ENCODE measurements at places on chromosomes 1 and 21. TPM values are rescaled to one million over a fixed set of nuclear protein-coding genes. Genes with fewer than 3 reads are reported as not detected.

- no peak for DNase-seq
Measured at GRCh38 chr1:38997901-38998190, 6.8 kb downstream of the AKIRIN1 start.

- DNase-seq: no peak
Measured at GRCh38 chr1:190154744-190155143, 322.9 kb downstream of the BRINP3 start.

DNA sequence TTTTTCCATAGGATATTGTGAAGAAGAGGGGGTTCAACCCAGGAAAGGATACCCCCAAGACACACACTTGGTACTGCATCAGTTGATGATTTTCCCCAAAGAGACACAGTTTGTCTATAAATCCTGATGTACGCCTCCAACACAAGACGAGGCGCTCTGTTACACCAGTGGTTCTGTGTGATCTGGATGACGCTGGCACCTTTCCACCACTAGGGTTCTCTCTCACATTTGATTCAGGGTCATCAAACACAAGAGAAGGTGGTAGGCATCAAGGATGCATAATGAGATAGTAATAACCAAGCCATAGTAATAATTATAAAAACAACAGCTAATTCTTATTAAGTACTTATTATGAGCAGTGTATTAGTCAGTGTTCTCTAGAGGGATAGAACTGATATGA, 508.8 kb upstream of the ZP4 start:
- DNase-seq: no peak

GRCh38 chr1:241834733-241835377, 13.1 kb upstream of the EXO1 start:
- no peak for DNase-seq

- DNase-seq: no peak
Measured at GRCh38 chr1:145784409-145784808, 39.5 kb downstream of the RNF115 start.

DNA sequence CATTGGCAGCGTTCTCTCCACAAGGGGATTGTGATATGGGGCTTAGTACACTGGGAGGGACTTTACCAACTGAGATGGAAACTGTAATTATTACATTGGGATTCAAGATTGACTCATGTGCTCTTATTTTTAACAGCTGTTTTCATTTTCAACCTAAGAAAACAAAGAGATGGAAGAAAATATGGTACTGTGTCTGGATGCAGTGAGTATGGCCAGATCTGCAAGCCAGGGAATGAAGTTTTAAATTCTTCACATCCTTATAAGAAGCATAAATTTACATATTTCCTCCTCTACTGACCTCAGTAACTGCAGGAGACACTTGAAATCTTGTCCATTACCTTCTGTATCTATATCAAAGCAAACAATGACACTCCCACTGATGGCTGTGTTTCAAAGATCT, 81.5 kb upstream of the EDEM3 start:
- DNase-seq: no peak

- no peak for DNase-seq
Measured at GRCh38 chr1:75519651-75520427, 91.1 kb downstream of the SLC44A5 start.

GCSAML gene
- polyA plus RNA-seq: 0.55 TPM

THEM5 gene
- 0.37 TPM for polyA plus RNA-seq

IFI44 gene
- 10.6 TPM for polyA plus RNA-seq

ANKRD65 gene
- 10.6 TPM for polyA plus RNA-seq
